ENCODE measurements at places on chromosomes 12 and 14.

- no peak for DNase-seq
Measured at GRCh38 chr14:90460136-90460535, 63.3 kb downstream of the CALM1 start.

GRCh38 chr14:67172056-67172455, 17.2 kb upstream of the GARIN2 start:
- DNase-seq: no peak

DNA sequence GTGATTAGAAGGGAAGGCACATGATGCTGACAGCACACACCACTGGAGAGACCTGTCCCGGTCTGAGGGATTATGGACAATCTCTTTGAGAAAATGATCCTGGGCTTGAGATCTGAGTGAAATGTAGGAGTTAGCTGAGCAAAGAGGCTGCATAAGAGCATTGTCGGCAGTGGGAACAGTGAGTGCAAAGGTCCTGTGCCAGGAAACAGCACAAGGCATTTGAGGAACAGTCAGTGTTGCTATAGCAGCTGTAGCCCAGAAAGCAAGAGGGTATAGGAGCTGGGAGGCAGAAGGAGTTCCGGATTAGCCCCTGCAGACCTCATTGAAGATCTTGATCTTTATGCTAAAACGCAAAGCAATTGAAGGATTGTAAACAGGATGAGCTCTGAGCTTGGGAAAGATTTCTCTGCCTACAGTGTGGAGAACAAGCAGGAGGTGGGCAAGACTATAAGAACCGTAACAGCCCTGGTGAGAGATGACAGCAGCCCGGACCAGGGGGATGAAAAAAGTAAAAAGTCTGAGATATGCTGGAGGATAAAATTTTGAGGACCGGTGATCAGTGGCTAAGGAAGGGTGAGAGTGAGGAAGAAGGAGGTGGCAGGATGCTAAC, 28.5 kb downstream of the CFL2 start:
- no peak for DNase-seq

GRCh38 chr12:54723379-54724256, 75.5 kb upstream of the DCD start:
- DNase-seq: no peak

DNA sequence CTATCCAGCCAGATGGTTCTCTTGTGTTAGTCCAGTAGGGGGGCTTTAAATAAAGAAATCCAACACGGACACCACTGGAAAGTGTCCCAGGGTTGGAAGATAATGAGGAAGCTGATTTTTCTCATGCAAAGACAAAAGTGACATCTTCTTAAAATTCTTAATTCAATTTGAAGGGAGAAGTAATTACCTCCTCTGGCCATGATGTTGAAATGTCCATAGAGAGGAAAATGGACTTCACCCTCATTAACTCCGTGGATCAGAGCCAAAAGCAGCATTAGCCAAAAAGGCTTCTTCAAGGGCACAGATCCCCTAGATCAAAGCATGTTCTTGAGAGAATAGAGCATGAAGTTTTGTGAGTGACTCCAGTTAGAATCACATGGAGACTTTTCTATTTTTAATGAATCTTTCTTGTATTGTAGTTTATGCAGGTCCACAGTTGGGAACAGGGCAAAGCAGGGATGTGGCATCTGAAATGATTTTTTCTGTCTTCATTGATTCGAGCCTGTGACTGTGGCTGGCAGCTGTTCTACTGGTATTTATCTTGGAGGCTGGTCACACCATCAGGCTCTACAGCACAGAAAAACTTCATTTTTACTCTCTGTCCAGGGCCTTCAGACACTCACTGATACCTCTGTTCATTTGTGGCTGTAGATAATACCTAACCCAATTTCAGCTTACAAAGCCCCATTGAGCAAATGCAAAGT, 1002.5 kb downstream of the AACS start:
- no peak for DNase-seq

- no peak for DNase-seq
Measured at GRCh38 chr12:122096591-122097149, 18.1 kb downstream of the MLXIP start.

DNA sequence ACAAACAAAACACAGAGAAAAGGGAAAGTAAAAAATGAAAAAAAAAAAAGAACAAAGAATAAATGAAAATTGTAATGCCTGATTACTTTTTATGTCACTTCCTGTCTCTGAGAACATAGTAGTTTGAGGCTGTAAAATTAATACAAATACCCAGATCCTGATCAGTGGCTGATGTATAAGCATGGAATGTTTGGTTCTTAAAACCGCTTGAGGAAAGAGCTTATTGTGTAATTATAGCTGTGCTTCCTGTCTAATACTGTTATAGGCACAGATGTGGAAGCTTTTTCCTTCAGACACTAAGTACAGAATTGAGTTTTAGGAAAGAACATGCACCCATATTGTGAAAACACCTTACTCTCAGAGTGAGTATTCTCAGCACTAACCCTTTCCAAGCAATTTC, 86.9 kb downstream of the AVPR1A start:
- DNase-seq: no peak

GRCh38 chr12:16606201-16606849, 363 bp upstream of the LMO3 start:
- no peak for DNase-seq

- no peak for DNase-seq
Measured at GRCh38 chr12:46523446-46523845, 150.9 kb upstream of the SLC38A2 start.

- peak; percentile 43 for DNase-seq
Measured at GRCh38 chr12:11650286-11651281, 1.1 kb downstream of the ETV6 start.

DNA sequence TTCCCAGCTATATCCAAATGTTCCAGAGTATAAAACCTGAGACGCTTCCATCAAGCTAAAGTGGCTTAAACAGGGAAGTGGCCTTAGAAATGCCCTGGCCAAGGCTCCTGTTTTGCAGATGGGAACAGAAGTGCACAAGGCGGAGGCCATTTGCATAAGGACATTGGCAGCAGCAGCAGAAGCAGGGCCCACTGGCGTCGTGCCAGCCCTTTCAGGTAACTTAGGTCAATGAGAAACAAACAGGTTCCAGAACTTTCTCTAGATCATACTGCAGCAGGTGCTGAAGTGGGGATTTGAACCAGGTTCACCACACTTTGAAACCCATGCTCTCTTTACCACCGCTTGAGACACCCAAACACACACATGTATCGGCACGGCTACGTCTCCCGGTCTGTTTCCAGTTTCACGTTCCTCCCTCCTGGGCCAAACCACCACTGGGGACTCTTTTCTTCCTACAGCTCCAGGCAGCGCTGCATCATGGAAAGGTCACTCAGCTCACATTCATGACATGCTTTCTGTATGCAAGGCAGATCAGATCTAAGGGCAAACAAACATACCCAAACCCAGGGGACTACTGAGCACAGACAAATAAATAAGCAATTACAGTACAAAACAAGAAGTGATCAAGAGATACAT, 46.0 kb upstream of the PLEKHG6 start:
- DNase-seq: no peak

GRCh38 chr12:121323908-121324307, 27.4 kb upstream of the CAMKK2 start:
- DNase-seq: no peak

- DNase-seq: no peak
Measured at GRCh38 chr12:65961190-65962035, 137.1 kb downstream of the HMGA2 start.

DNA sequence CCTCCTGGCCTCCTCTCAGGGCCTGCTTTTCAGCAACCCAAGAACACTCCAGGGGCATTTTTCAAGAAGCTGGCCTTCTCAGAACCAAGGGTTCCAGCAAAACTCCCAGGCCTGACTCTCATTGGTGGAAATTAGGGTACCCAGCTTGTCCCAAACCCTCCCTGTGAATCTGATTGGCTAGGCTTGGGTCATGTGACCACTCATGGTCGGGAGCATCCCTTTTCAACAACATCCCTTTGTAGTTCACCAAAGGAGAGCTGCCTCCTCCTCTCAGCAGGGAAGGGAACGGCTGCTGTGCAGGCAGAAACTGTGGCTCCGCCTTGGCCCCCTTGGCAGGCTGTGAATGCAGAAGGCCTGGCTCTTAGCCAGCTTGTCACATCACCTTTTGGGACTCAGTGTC, 94.5 kb downstream of the AACS start:
- no peak for DNase-seq

- no peak for DNase-seq
Measured at GRCh38 chr14:103185051-103186029, 62.1 kb downstream of the TNFAIP2 start.
